RKO (cell line): ENCODE measurements at places on chromosomes 3 and 15.

GRCh38 chr3:119681279-119681678 is 4.1 kb upstream of the COX17 start:
- peak; percentile 59 for DNase-seq

GRCh38 chr3:196073255-196073753 is 8.6 kb downstream of the TFRC start:
- peak; percentile 62 for DNase-seq

DNA sequence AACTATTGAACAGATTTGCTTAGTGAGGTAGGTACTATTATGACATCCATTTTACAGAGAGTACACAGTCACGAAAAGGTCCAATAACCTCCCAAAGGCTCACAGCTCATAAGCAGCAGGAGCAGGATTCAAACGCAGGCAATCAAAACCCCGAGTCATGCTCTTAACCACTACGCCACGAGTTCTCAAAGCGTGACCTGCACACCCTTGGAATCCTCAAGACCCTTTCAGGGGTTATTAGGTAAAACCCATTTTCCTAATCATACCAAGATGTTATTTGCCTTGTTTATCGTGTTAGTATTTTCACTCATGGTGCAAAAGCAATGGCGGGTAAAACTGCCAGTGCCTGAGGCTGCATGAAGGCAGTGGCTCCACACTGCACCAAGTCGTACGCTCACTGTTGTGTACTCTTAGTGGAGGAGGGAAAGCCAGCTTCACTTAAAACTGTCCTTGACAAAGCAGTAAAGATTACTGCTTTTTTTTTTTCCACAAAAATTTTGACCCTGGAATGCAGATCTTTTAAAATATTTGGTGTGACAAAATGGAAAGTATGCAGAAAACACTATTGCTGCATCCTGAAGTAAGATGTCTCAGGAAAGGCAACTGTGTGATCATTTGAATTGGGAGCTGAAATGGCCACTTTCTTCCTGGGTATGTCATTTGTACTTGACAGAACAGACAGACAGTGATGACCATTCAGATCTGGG is 96.1 kb downstream of the IGF2BP2 start:
- no peak for DNase-seq

DNA sequence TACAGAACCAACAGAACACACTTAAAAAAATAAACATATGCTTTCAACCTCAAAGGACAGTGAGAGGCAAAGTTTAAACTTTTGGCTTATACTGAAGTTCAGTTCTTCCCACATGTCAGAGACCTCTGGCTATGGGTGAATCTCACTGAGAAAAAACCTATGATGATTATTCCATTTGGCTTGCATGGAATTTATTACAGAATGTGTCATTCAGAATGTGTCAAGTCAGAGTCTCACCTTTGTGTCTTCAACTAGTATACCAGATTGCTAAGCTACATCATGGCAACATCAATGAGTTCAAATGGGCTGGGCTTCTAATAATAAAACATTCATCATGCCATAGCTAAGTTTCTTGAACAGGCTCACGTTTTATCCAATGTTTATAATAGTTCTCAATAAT is 987.0 kb downstream of the NTRK3 start:
- DNase-seq = no peak

GRCh38 chr15:58958811-58959210 is 25.3 kb upstream of the SLTM start:
- no peak for DNase-seq

- no peak for DNase-seq
Observed at GRCh38 chr15:92541291-92542200, 114.0 kb downstream of the FAM174B start.

DNA sequence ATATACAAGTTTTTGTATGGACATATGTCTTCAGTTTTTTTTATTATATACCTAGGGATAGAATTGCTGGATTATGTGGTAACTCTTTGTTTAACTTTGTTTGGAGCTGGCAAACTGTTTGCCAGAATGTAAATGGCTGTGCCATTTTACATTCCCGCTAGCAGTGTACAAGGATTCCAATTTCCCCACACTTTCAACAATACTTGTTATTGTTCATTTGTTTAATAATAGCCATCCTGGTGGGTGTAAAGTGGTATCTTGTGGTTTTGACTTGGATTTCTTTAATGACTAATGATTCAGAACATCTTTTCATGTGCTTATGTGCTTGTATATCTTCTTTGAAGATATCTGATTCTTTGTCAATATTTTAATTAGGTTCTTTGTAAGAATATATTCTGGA is 64.4 kb downstream of the ZNF609 start:
- no peak for DNase-seq
